ENCODE measurements at places on chromosomes 6 and 20.

GRCh38 chr6:108562503-108562993, 1.8 kb downstream of the FOXO3 start:
- no peak for DNase-seq

DNA sequence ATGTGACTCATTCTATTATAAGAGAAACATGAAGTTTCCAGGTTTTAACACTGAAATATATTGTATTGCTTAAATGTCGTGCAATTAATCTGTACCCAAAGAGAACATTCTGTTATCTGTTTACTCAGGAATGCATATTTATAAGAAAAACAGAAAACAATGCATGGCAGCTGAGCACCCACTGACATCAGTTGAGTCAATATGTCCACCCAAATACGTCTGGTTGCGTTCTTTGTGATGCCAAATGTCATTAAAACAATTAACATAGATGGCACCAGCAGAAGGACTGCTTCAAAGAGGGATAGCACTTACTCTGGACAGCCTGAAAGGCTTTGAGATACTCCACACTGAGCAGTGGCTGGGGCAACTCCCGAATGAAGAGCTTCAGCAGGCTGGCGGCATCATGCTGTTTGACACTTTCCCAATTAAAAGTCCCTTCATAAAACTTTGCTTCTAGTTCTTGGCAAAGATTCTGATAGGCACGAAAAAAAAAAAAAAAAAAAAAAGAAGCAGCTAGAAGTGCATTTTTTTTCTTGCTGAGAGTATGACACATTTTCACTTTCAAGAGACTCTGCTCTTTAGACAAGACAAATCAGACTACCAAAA, 102.3 kb downstream of the ARHGAP18 start:
- DNase-seq: no peak

GRCh38 chr20:47740862-47741184, 44.5 kb downstream of the SULF2 start:
- no peak for DNase-seq

- no peak for DNase-seq
Observed at GRCh38 chr20:25637247-25637646, 13.4 kb upstream of the NANP start.

- DNase-seq: no peak
Observed at GRCh38 chr20:53828682-53829254, 235.1 kb upstream of the ZNF217 start.

DNA sequence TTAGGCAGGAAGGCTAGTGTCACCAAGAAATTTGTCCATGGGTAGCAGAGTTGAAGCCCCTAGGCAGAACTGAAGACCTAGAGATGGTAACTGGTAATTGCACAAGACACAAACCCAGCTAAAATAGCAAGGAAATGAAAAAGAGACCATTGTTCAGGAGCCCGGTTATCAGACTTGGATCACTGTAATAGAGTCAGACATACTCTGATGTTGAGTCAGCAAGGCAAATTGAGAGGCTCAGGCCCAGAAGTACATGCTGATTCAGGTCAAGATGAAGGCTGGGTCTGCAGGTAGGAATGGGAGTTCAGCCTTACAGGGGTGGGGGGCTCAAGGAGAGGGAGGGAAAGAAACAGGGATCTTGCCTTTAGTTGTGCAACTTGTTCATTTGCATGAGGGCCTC, 6.5 kb upstream of the TMEM242 start:
- no peak for DNase-seq

DNA sequence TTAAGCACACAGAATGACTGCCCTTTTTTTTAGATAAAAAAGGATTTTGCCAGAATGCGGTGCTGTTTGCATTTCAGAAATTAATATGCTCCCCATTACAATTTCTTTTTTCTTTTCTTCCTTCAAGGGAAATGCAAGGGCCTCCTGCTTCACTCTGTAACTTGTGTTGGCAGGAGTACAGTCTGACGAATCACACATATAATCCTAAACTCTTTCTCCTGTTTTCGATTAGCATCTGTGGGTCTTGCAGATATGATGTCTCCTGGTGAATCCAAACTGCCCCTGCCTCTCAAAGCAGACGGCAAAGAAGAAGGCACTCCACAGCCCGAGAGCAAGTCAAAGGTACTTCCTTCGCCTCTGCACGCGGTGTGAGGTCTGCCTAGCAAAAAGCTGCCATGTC, 149.5 kb downstream of the TMEM242 start:
- DNase-seq: no peak

DNA sequence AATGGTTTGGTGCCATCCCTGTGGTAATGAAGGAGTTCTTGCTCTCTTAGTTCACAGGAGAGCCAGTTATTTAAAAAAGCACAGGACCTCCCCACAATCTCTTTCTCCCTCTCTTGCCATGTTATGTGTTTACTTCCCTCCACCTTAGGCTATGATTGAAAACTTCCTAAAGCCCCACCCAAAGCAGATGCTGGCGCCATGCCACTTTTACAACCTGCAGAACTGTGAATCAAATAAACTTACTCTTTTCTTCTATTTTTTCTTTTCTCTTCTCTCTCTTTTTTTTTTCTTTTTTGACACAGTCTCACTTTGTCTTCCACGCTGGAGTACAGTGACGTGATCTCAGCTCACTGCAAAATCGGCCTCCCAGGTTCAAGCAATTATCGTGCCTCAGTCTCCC, 508.4 kb upstream of the EPHA7 start:
- DNase-seq: no peak
